Right kidney (tissue), 9 donors: ENCODE measurements at places on chromosomes 3 and 15.

DNA sequence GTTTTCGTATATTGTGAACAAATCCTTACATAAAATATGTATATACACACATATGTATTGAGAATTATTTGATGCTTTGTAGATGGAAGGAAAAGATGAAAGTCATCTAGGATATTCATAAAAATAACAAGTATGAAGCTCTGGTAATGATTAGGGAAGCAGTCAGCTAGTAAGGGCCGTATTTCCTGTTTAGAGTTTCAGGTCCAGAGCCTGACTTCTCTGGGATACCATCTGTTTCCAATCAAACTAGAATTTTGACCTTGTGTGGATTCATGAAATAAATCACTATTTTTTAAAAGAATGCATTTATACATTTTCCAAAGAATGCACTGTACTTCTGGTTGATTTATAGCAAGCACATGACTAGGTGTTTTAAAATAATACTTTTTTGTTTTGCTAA lies 156.1 kb upstream of the CGNL1 start:
- no peak for DNase-seq

DNA sequence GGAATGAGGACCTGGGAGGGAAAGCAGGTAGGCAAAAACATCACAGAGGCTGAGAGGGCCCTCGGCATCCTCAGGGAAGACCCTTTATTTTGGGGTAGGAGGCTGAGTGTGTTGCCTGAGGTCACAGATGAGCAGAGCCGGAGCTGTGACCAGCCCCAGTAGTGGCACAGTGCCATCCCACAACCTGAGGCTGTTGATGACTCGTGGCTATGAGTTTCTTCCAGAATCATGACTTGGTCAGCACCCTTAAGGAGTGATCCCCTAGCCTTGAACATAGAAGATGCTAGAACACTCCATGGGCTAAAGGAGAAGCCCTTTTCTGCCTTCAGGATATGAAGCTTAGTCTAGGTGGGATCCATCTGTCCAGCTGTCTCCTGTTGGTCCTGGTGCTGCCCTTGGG lies 19.5 kb upstream of the CXCR6 start:
- no peak for DNase-seq

DNA sequence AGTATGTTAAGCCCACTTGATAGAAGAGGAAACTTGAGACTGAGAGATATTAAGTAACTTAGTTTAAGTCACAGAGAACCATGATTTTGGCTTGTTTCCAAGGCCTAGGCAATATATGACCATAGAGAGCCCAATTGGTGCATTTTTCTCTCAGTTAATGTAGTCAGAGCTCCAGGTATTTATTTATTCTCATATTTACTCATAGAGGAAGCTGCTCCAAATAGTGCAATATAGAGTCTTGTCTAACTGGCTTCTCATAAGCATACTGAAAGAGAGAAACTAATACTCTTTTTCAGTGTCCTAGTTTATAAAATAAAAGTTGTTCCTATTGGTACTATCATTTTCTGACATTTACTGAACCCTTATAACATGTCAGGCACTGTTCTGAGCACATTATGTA lies 15.2 kb downstream of the TRNT1 start:
- no peak for DNase-seq

DNA sequence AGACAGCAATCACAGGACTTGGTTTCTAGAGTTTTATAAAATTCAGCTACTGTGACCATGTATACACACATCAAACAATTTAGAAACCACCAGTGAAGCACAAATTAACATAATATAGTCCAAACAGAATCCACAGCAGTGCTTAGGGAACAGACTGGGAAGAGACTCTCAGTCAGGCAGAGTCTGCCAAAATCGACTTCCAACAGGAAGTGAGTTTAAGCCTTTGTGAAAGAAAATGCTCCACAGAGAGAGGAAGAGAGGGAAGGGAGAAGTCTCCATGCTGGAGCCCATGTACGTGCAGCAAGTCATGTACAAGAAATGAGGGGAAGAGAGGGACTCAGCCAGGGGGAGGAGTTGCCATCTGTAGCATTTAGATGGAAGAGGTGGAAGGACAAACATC lies 172.6 kb downstream of the IL5RA start:
- no peak for DNase-seq

GRCh38 chr3:197899833-197900478 lies 50.0 kb upstream of the RPL35A start:
- DNase-seq: no peak

GRCh38 chr15:42707068-42707467 lies 29.9 kb downstream of the CDAN1 start:
- no peak for DNase-seq

DNA sequence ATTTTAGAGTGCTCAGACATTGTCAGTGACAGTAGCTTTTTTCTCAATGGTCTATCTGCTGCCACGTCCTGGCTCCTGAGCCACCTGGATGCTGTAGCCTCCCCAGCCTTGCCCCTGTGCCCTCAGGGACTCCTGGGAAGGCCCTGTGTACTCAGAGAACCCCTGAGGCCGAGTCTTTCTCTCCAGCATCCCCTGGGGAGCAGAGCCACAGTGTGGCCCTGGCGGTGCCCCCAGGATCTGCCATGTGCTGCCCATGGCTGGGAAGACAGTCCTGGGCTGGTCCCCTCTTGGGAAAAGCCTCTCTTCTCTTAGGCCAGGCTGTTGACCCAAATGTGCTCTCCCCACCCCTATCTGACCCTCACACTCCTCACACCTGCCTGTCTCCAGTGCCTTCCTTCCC lies 5.0 kb downstream of the MYD88 start:
- DNase-seq: no peak

DNA sequence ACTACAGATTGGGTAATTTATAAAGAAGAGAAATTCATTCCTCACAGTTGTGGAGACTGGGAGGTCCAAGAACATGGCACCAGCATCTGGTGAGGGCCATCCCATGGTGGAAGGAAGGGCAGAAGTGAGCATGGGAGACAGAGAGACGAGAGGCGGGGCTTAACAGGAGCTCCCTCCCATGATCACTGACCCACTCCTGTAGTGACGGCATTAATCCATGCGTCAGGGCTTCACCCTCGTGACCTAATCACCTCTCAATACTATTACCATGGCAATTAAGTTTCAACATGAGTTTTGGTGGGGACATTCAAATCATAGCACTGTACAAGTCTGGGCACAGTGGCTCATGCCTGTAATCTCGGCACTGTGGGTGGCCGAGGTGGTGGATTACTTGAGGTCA lies 17.1 kb downstream of the RPL32 start:
- no peak for DNase-seq

- DNase-seq: no peak
Measured at GRCh38 chr3:112384769-112385168, 51.8 kb downstream of the CD200 start.
